ENCODE measurements at places on chromosomes 1 and 21.

DNA sequence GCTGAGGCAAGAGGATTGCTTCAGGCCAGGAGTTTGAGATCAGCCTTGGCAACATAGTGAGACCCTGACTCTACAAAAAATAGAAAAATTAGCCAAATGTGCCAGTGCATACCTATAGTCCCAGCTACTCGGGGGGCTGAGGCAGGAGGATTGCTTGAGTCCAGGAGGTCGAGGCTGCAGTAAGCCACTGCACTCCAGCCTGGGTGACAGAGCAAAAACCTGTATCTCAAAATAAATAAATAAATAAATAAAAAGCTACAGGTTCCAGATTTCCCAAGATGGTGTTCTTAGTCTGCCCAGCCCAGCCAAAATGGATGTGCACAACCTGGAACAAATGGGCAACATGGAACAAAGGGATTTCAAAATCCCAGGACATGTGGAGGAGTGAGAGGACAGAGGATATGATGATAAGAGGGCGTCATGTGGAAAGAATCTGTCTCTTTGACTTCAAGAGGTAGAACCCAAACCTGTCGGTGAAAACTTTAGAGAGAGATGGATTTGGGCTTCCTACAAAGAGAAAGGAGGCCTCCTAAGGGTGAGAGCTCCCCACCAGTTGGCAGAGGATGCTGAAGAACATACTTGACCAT is 3.2 kb downstream of the EDARADD start:
- DNase-seq, result no peak

DNA sequence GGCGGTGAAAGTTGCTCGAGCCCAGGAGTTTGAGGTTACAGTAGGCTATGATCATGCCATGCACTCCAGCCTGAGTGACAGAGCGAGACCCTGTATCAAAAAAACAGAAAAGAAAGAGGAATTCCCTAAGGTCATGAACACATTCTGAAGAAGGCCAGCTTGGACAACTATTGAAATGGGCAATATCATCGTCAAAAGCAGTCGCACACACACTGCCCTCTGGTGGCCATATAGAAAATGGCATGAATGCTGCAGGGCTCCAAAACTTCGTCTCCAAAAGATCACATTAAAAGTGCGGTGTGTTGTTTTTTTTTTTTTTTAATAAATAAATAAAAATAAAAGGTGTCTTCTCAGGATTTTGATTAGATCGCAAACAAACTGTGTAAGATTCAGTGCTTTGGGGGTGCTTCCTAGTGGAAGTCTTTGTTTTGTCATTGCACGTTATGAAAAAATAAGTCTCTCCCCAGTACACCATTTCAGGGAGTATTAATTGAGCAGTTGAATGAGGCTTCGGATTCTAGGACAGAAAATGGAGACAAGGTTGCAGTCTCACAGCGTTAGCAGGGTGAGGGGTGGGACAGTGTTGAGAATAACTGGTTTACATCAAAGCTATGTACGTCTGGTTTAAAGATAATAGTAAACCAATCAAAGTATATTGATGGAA is 87.5 kb upstream of the FMN2 start:
- no peak for DNase-seq

DNA sequence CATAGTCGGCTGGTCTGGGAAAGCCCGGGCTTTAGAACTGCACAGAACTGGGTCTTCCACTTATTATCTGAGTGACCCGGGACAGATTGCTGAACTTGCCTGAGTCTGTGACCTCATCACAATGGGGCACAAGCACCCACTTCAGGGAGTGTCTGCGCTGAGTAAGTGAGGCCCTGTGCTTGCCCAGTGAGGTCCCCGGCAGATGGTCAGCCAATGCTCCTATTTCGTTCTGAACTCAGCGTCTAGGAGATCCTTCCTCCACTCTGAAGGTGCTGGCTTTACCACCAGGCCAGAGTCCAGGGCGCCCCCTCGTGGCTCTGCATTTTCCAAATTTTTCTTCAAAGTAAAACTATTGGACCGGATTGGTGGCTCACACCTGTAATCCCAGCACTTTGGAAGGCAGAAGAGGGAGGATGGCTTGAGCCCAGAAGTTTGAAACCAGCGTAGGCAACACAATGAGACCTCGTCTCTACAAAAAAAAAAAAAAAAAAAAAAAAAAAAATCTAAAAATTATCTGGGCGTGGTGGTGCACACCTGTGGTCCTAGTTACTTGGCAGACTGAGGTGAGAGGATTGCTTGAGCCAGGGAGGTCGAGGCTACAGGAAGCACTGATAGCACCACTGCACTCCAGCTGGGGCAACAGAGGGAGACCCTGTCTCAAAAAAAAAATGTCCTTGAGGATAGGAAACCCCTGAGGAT is 61.7 kb downstream of the FCRL5 start:
- DNase-seq, result peak; percentile 41

DNA sequence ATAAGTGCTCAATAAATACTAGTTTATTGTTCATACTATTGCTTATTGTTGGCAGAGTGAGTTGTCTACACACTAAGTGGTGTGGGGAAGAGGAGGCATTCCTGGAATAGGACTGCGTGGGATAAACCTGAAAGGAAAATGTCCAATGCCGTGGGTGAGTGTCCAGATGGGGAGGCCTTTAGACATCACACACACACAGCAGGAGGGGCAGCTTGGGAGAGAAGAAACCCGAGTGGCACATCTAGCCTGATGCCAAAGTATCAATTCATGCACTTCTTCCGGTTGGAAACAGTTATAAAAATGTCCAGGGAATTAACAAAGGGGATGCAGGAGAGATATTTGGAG is 27.3 kb downstream of the CCN1 start:
- DNase-seq, result no peak

DNA sequence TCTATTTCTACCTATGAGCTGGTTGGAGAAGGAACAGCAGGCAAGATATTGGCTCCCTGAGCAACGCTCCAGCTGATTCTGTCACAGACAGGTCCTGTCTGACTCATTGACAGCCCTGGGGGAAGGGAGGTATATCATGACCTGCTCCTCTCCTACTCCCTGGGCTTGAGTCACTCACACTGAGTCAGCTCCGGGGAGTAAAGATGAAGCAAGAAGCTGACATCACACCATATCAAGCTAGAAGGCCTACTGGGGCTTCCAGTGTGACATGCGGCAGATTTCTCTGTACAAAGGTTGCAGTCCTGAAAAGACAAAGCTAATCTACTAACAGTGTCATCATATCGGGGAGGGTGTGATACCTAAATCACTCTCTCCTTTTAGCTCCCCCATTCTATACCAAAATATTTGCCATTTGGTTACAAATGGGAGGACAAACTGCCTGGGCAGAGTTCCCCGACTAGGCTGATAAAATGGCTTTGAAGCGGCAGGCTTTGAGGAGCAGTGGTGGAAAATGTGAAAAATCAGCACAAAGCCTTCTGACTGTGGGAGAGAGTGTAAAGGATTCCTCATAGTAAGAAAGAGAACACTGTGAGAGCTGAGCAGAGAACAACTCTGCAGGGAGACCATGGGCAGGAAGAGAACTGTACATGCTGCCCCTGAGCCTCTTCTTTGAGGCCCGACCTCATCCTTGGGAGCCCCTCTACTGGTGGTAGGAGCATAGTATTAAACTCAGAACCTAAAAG is 15.5 kb downstream of the PI4KB start:
- DNase-seq, result no peak

- no peak for DNase-seq
These were observed 9.3 kb downstream of the NEK7 start for GRCh38 chr1:198165927-198166647.

GRCh38 chr1:235259133-235259778 is 68.7 kb downstream of the ARID4B start:
- DNase-seq, result no peak

DNA sequence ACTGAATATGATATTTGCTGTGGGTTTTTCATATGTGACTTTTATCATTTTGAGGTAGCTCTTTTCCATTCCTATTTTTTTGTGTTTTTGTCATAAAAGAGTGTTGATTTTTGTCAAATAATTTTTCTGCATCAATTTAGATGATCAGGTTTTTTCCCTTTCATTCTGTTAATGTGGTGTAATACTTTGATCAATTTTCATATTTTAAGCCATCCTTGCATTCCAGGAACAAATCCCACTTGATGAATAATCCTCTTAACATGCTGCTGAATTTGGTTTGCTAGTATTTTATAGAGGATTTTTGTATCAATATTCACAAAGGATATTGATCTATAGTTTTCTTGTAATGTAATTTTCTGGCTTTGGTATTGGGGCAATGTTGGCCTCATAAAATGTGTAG is 25.5 kb upstream of the C1orf53 start:
- DNase-seq, result no peak

DNA sequence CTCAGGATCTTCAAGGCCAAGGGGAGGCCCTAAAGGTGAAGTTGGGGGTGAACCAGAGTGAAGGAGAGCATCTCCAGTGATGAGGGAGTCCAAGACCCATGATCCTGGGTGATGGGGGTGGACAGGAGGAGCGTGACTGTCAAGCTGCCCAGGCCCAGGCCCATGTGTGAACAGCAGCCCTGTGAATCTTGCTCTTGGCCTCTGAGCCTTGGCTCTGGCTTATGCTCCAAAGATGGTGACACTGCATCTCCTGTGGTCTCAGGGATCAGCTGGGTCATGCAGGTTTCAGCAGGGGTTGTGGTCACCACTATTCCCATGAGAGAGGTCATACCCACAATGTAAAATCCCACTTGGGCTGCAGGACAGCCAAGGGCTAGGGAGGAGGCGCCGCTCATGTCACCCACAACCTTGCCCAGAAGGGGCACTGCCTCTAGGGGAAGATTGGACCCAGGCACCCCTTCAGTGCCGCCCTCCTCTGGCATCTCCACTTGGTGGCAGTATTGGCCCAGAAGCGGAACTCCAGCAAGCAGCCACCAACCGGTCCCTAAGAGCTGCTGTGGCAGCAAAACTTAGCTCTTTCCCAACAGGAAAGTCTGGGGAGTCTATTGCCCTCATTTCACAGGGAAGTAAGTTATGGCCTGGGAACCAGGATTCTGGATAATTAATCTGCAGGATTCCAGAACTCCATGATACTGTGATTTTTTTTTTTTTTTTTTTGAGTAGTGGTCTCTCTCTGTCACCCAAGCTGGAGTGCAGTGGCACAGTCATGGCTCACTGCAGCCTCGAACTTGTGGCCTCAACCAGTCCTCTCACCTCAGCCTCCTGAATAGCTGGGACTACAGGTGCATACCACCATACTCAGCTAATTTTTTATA is 7.5 kb upstream of the WNT3A start:
- DNase-seq, result peak; percentile 33

DNA sequence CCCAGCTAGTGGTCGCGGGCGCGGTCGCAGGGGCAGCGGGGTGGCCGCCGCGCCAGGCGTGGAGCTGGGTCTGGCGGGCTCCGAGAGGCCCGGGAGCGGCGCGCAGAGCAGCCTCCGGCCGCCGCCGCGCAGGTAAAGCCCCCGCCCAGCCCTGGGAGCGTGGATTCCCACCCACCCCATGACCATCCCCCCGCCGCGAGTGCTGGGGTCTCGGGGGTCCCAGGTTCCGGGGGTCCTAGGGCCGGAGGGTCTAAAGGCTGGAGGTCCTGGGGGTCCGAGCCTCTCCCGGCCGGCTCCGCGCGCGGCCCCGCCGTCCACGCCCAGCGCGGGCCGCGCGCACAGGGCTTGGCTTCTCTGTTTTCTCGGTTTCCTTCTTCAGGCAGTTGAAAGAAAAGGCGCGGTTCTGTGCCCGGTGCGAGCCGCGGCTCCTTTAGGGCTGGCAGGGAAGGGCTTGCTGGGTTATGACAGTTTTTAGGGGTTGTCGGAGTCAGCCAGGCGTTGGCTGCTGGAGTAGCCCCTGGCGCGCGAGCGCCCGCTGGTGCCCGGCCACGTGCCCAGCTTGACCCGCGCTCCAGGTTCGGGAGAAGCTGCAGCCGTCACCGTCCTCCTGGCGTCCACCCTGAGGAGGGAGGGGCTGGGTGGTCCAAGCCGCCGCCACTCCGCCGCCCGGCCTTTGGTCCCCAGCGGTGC is 359 bp downstream of the LRRC3 start:
- DNase-seq, result peak; percentile 9

GRCh38 chr21:45309069-45309986 is 21.6 kb upstream of the POFUT2 start:
- no peak for DNase-seq

DNA sequence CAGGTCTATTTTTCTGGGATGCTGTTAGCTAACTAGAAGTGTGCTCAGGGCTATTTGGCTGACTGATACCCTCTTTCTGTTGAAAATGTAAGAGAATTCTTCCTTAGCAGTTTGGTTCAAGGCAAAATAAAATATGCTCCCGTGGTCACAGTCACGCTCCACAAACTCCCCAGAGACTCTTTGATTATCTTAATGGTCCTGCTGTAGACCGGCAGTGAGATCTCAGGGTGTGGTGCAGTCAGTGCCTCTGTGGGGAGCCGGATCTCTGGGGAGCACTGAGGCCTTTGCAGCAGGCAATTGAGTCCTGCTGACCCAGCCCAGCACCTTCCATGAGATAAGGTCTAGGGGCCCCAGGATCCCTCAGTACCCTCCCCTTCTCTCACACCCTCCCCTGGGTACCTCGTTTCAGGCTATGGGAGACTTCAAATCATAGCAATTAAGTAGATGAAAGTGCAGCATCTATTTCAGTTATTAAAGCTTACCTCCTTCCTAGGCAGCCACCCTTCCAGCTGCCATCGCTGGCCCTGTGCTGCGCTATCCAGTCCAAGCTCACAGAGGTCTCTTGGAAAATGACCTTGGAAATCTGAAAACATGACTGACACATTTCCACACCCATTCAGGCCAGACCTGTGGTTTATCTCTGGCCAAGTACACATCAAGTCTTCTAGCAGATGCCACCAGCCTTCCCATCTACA is 98.1 kb downstream of the SEC16B start:
- DNase-seq, result no peak

- no peak for DNase-seq
These were observed 70.0 kb upstream of the FMN2 start for GRCh38 chr1:240021709-240022108.

DNA sequence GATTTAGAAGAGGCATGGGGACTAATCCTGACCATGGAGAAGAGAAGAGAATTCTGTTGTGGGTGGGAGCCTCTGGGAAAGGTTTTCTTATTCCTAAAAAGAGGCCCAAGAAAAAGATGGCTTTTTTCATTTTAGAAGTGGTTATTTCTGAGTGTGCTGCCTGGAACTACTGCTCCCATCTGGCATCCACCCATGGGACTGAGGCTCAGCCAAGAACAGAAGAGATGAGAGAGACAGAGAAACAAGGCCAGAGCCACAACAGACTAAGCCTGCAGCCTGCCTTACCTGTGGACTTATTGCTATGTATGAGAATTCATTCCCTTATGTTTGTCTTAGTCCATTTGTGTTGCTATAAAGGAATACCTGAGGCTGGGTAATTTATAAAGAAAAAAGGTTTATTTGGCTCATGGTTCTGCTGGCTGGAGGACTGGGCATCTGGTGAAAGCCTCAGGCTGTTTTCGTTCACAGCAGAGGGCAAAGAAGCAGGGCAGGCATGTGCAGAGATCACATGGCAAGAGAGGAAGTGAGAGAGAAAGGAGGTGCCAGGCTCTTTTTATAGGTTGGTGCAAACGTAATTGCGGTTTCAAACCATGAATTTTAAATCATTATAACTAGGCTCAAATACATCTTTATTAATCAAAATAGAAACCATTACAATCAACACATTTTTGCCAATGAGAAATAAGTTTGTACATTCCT is 57.5 kb upstream of the PRDM2 start:
- no peak for DNase-seq

GRCh38 chr1:168506204-168506819 is 37.5 kb downstream of the XCL2 start:
- DNase-seq, result no peak

All from NCI-H1105 treated with DMSO at 0.1 percent for 48 hours (cell line).